ENCODE measurements at places on chromosomes 16 and 17. TPM values are rescaled to one million over a fixed set of nuclear protein-coding genes. Genes with fewer than 3 reads are reported as not detected.

GRCh38 chr16:2856061-2856670, 1.8 kb downstream of the PRSS22 start:
- H3K4me3 ChIP-seq: peak overlapping the region; percentile 39
- DNase-seq: peak; percentile 47
- H3K27ac ChIP-seq: no peak overlapping the region
- H3K36me3 ChIP-seq: peaks cover 24% of the 10 kb centered on the region
- H3K27me3 ChIP-seq: peaks cover 4% of the 10 kb centered on the region

DNA sequence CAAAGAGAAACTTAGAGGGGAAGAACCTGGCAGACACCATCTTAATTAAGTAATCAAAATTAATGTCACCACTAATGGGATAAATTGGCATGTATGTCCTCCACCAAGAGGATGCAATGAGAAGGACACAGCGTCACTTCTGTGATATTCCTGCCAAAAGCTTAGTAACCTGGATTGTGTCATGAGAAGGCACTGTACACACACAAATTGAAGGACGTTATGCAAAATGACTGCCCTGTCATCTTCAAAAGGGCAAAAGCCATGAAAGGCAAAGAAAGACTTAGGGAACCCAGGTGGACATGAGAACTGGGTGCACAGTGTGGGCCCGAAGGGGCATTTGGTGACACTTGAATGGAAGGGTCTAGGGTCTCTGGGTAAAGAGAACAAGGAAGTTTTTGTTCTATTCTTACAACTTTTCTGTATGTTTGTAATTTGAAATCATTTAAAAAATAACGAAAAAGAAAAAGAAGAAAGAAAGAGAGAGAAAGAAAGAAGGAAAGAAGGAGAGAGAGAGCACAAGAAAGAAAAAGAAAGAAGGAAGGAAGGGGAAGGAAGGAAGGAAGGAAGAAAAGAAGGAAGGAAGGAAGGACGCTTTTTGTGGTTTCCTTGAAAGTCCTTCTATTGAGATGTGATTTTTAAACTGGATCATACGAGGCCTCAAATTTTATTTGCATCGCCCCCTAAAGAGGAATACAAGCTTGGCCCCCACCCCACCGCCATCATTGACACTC, 4.0 kb upstream of the APOH start:
- no peaks in the 10 kb centered on the region for H3K4me1 ChIP-seq
- H3K27ac ChIP-seq: no peak overlapping the region
- no peak overlapping the region for H3K4me3 ChIP-seq
- no peaks in the 10 kb centered on the region for H3K36me3 ChIP-seq

GRCh38 chr17:45426561-45426960, 6.1 kb downstream of the ARHGAP27 start:
- no peak overlapping the region for H3K27ac ChIP-seq
- H3K27me3 ChIP-seq: peaks cover 48% of the 10 kb centered on the region
- DNase-seq: no peak
- H3K4me3 ChIP-seq: no peak overlapping the region
- H3K36me3 ChIP-seq: no peaks in the 10 kb centered on the region

- peak; percentile 72 for DNase-seq
- H3K36me3 ChIP-seq: no peaks in the 10 kb centered on the region
- H3K27me3 ChIP-seq: no peaks in the 10 kb centered on the region
- peak overlapping the region; percentile 23 for H3K4me3 ChIP-seq
Observed at GRCh38 chr17:55576996-55577586, 65.8 kb upstream of the SMIM36 start.

GRCh38 chr16:30372038-30372712, 1.9 kb upstream of the TBC1D10B start:
- DNase-seq: no peak
- peaks cover 37% of the 10 kb centered on the region for H3K4me1 ChIP-seq
- no peak overlapping the region for H3K27ac ChIP-seq
- H3K27me3 ChIP-seq: no peaks in the 10 kb centered on the region

DNA sequence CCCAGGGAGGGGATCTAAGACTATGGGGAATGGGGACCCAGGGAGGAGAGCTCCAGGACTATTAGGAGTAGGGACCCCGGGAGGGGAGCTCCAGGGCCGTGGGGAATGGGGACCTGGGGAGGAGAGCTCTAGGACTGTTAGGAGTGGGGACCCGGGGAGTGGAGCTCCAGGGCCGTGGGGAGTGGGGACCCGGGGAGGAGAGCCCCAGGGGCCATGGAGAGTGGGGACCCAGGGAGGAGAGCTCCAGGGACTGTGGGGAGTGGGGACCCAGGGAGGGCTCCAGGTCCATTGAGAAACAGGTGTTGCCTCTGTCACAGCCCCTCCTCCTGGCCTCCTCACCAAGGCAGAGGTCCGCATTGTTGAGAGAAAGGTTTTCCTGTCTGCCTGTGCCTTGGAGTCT, 16.0 kb downstream of the MPRIP start:
- H3K4me1 ChIP-seq: peaks cover 71% of the 10 kb centered on the region
- peaks cover 15% of the 10 kb centered on the region for H3K36me3 ChIP-seq
- no peak for DNase-seq
- H3K4me3 ChIP-seq: no peak overlapping the region
- no peak overlapping the region for H3K27ac ChIP-seq
- H3K27me3 ChIP-seq: no peaks in the 10 kb centered on the region

FBXL16 gene
- 0.61 TPM for polyA plus RNA-seq

DNA sequence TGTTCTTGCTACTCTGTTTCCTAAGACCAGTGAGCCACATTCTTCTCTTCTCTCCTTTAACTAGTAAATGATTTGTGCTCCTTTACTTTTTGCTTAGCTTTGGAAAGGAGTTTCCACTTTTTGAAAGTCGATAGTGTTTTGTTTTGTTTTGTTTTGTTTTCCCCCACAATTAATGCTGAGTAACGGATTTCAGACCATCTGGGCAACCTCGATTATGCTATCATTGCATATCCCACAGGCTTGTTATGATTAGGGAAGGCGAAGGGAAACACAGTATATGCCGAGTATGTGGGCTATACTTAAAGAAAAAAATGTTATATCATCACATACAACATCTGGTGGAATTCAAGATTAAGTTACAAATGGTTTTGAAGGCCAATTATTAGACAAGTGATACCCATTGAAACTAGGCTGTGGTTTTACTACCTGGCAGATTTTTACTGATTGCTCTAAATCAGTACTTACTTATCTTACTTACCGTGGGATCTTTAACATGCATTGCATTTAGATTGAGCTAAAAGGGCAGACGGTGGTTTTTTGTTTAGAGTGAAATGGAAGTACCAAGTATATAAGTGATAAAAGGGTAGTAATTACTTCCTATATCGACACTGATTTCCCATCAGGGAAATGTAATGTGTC, 361.3 kb upstream of the SOX9 start:
- H3K4me3 ChIP-seq: no peak overlapping the region
- H3K27me3 ChIP-seq: no peaks in the 10 kb centered on the region
- H3K36me3 ChIP-seq: no peaks in the 10 kb centered on the region
- no peak overlapping the region for H3K27ac ChIP-seq
- DNase-seq: no peak

GRCh38 chr17:42803074-42803883, 4.6 kb downstream of the CNTD1 start:
- no peak overlapping the region for H3K4me3 ChIP-seq
- H3K36me3 ChIP-seq: no peaks in the 10 kb centered on the region
- H3K4me1 ChIP-seq: peaks cover 19% of the 10 kb centered on the region
- DNase-seq: no peak
- peak overlapping the region; percentile 80 for H3K27ac ChIP-seq

Measured in stomach (tissue), 19 donors.